ENCODE measurements at places on chromosomes 3 and 15.

- no peak for DNase-seq
Observed at GRCh38 chr3:25120665-25121064, 307.4 kb upstream of the RARB start.

DNA sequence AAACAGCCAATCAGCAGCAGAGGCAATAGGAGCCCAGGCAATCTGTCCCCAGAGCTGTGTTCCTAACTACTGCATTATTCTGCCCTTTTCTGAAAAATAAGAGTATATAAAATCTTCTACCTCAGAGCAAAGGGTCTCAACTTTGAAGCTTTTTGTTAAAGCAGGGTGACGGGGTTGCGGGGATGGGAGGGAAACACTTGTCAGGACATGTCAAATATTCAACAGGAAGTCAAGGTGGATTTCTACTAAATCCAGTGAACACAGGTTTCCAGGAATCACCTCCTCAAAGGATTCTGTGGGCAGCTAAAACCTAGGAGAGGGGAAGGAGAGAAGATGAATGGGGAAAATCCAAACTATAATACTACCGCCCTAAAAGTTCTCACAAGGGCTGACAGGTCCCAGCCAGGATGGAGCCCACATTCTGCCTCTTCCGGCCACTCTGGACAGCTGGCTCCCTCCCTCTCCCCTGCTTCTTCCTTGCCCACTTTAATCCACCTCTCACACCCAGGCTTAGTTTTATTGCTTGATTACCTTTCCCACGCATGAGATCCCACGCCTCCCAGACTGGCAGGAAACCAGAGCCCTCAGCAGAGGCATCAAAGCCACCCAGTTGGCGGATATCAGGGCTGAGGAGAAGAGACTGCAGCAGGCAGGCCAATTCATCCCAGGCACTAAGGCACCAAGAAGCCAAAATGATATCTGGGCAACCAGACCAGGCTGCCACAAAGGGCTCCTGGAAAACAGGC is 77.2 kb downstream of the OSBPL10 start:
- no peak for DNase-seq

DNA sequence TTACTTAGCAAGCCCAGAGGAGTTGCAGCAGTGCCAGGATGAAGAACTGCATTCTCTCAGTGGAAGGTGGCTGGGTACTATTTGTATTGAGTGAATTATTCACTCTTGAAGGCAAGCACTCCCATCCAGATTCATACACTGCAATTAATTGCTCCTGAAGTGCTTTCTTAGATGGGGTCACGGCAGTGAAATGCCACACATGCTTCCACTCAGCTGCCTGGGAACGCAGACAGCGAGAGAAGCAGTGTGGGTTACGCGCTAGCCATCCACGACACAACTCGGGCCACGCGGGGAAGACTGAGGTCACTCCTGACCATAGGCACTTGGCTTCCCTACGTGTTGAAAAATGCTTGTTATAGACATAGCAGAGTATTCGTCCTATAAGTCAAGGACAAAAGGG is 30.8 kb upstream of the LMCD1 start:
- DNase-seq, result no peak

GRCh38 chr15:48352474-48353072 is 21.3 kb downstream of the DUT start:
- peak; percentile 84 for DNase-seq

GRCh38 chr3:156761713-156762451 is 64.3 kb upstream of the LEKR1 start:
- no peak for DNase-seq

DNA sequence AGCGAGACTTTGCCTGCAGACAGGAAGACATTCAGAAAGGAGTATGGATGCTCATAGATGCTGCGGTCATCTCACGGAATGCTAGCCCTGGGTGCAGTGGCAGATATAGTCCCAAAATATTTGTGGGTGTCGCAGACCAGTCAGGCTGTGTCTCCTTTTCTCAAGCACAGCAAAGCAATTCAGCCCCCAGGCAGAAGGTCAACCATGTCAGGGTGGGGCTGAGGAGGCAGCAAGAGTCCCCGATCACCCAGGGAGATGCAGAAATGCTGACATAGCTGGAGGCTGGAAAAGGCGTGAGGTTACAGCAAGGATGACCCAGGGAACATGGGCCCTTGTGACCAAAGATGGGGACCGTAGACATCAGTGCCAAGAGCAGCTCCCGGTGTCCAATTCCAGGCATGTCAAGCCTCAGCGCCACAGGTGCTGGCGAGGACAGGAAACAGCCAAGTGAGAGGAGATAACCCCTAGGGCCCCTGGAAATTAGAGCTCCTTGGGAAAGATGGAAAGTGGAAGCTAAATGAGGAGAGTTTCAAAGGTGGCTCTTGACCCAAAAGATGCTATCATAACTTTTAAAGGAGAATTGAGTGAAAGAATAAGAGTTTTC is 81.2 kb upstream of the ABHD17C start:
- DNase-seq, result no peak

GRCh38 chr3:57234613-57235575 is 7.4 kb downstream of the APPL1 start:
- no peak for DNase-seq

DNA sequence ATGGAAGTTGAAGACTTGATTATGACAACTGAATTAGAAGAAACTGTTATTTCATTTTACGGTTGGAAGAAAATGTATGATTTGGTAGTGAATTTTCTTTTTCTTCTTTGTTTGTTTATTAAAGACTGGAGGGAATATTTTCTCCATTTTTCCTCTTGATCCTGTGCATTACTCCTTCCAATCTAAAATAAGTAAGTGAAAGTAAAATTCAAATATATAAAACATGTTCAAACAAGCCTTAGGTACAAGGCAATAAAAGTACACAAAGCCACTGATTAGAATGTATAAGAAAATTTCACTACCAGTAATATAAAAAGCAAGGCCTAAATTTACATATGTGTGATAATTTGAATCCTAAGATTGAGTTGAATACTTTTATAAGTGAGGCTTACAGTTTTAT is 181.2 kb upstream of the MME start:
- no peak for DNase-seq

DNA sequence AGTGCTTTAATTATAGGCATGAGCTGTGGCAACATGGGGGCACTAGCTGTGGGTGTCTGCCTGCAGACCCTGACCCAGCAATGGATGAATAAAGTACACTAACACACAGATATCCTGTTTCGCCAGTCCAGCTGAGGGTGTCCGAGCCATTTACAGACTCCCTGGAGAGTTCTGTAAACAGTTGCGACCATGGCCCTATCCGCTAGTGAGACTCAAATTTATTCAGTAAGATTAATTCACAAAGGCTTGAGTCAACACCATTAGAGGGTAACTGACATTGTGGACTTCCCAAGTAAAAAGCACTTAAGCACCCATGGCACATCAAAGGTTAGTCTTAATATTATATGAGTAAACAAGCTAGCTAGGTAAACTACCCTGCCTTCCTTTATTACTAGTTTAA is 161.6 kb downstream of the TBL1XR1 start:
- DNase-seq, result peak; percentile 50

GRCh38 chr3:170863816-170864215 is 6.2 kb downstream of the RPL22L1 start:
- no peak for DNase-seq

DNA sequence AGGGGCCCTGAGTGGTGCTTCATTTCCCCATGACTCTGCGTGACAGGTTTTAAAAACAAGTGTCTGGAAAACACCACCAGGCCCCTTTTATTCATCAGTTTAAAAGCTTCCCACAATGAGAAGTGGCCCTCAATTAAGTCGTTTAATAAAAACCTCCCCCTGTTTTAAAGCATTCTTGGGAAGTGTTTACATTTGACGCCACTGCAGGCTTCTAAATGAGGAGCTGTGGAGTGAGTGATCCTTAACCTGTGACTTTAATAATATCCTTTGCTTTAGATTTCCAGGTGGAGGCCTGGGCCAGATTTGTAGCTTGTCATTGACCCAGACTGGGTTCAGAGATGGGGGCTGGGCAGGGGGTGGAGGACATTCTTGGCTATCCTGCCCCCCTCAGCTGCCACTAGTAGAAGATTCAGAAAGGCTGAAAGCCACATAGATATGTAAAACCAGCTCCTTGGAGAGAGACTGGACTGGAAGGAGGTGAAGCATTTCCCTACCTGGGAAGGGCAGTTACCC is 11.3 kb downstream of the CGNL1 start:
- peak; percentile 99 for DNase-seq
